Activated CD4-positive, CD25-positive, alpha-beta regulatory T cell treated with anti-CD3 and anti-CD28 coated beads, Interleukin-2, amount 50 U/mL, for 72 hours (primary cell): ENCODE measurements at places on chromosomes 2 and 18.

DNA sequence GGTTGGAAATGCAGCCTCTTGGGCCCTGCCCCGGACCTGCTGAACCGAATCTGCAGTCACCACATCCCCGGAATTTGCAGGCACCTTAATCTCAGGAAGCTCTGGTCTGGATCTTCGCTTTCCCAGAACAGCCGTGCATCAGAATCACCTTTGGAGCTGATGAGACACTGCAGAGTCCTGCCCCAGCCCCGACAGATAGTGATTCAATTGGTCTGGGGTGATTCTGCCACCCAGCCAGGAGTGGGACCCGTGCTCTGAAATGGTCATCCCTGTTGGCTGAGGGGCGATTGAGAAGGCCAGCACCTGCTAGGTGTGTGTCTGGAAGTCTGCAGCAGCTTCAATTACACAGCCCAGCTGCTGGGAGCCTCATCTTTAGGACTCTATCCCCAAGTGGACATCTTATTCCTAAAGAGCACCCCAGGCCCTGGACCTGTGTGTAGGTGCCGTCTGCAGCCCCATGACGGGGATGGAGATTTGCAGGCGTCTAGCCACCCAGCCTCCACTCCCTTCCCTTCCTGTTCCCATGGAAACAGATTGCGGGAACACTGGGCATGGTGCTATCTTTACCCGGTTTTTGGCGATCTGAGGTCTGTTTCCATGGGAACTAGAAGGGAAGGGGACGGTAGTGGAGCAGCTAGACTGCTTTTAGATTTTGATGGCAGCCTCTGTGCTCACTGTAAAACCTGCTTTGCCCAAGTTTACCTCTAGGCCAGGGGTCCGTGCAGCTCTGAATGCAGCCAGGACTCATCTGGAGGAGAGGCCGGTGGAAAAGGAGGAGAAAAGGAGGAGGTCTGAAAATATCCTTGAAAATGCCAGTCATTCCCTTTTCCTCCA lies 156.1 kb downstream of the LDLRAD4 start:
- no peak for DNase-seq

- DNase-seq = no peak
Measured at GRCh38 chr18:68842951-68843350, 45.1 kb downstream of the CCDC102B start.

DNA sequence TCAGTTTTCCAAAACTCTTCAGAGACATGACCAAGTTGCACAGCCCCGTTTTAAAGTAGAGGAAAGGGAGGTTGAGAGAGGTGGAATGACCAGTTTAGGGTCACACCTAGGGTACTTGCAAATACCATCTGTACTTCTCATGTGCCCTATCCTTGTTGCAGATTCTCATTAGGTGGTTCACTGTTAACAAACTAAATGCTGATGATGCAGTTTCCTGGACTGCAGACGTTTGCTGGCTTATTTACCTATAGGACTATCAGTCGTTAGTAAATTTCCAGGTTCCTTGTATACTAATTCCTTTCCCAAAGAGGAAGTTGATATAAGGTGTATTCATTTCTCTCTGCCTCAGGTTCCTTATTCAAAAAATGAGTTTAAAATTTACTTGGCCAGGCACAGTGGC lies 1.4 kb downstream of the FARP2 start:
- no peak for DNase-seq

- no peak for DNase-seq
Measured at GRCh38 chr2:95377216-95378123, 25.0 kb upstream of the FAHD2A start.
